ENCODE measurements at places on chromosomes 6 and 20. TPM values are rescaled to one million over a fixed set of nuclear protein-coding genes. Genes with fewer than 3 reads are reported as not detected.

DNA sequence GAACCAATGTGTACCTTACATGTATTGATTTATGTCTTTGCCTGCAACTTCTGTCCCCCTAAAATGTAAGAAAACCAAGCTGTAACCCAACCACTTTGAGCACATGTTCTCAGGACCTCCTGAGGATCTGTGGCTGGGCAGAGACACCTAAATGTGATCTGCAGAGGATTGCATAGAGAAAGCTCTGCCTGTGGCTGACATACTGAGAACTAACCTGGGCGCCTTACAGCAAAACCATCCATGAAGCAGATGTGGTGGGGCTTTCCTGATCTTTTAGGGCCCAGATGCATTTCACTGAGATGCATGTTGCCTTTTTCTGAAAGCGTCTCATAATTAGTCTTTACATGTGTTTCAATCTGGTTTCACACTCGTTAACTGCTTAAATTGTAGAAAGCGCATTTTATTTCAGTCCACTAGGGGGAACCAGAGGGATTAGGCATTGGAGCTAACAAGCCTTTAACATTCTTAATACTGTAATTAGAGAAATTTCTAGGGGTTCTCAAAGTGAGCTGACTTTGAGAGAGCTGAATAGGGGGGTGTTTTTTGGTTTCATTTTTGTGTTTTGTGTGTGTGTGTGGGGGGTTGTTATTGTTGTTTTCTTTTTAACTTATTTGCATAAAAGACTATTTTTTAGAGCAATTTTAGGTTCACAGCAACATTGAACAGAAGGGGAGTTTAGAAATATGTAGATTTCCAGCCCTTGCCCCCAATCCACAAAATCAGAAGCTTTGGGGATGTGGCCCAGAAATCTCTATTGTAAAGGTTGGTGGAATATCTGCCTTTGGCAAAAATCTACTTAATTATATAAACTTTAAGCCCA is 50.9 kb upstream of the FAM184A start:
- no peak for DNase-seq

DNA sequence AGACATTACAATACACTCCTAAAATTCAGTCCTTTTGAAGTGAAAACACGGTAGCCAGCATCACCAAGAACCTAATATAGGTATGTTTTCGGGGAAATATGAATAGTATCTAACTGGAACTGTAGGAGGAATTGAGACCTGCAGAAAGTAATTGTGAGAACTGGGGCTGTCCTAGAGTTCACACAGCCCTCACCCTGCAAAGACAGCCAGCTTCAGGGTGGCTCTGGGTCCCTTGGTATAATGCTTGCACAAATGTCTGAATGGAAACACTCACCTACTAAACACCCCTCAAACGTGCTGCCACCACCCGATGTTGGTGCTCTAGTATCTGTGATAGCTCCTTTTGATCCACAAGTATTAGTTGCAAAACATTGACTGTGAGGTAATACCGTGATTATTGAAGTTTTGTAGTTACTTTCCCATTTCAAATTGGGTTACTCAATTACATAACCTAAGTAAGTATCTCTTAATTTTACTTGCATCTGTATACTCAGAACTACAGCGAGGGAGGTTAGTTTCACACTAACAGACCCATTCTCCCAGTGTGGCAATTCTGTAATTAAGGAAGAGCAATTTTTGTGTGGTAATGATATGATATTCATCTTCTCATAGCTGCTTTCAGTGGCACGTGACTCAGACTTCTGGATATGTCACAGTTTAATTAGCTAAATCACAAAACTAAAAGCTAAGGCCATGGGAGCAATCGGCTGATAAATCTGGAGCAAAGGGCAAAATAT is 129.5 kb downstream of the INSM1 start:
- DNase-seq = no peak

DNA sequence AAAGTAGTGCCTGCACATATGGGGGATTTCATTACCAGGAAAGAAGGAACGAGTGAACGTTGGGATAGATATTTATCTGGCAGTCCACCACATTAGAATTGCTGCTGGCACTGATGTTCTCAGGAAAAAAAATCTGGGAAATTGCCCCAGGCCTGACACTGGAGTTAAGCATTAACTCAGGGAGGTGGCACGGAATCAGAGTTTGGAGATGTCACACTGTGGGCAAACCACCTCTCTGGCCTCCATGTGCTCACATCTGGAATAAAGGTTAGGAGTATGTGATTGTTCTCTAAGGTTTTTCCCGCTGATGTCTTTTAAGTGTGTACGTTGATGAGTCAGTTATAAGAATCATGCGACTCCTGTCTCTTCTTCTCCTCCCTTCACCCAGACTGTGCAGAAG is 7.9 kb downstream of the TGM3 start:
- DNase-seq = no peak

DNA sequence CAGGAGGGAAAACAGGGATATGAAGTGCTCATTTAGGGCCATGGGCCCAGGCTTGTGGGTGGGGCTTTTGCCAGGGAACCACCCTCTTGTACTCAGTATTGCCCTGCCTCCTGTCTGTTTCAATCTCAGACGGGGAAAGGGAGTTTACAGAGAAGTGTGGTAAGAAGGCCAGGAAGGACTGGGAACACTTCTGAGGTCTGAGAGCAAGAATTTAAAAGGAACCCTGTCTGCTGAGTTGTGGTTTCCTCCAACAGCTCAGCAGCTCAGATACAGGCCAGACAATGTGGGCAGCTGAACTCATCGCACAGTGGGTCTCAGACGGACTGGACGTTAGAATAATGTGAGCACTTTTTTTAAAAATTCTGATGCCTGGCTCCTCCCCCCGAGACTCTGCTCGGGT is 354.1 kb upstream of the ARID1B start:
- no peak for DNase-seq

- no peak for DNase-seq
These were observed 152.8 kb downstream of the CARMIL1 start for GRCh38 chr6:25431975-25432307.

DNA sequence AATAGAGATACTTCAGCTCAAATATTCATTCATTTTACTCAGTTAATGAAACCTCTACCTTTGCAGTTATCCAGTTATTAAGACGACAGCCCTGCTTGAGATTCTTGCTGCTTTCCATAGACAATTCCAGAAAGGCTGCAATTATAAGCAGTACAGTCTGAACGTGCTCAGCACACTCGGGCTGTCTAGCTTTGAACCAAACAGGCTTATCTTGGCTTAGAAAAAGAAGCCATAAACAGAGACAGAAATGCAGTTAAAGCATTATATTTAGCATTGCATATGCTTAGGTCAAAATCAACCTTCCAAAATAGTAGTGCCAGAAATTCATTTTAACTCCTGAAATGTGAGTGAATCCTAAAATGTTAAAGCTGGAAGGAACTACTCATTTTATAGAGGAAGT is 204.1 kb upstream of the KCNQ5 start:
- no peak for DNase-seq

GRCh38 chr6:167979436-167980139 is 17.9 kb upstream of the KIF25 start:
- DNase-seq = no peak

DNA sequence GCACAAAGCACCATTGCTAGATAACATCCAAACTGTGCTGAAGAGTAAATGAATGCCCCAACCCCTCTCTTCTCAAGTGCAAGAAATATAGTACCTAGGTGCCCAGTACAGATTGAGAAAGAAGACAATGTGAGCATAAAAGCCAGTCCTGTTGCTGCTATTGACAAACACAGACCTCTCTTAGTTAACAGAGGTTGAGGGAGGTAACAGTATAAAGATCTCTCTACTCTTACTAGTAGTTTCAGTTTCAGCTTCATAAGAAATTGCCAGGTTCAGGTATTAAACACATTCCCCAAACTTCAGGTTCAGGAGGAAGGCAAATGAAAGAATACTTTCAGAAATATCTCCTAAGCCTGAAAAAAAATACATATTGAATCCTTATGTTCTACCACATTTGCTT is 31.4 kb downstream of the TBC1D32 start:
- no peak for DNase-seq

DNA sequence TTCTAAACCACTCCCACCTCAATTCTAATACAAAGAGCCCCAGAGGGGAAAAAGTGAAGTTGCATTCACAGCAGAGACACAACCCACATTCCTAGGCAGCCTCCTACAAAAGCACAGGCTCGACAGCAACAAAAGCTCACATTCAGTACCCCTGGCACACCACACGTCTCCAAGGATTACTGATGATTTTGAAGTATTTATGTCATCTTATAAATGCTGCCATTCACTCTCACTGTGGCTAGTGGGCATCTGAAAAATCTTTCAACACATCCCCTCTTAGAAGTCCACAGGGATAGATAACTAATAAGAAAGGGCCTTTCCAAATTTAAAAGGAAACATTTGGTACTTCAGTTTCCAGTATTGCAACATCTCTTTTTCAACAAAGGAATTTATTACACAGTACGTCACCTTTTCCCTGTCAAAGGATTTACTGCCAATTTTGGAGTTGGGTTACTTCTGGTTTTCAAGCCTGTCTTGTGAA is 146.7 kb downstream of the TASP1 start:
- no peak for DNase-seq

- no peak for DNase-seq
These were observed 294.4 kb downstream of the KCNQ5 start for GRCh38 chr6:72916298-72916697.

The TSBP1 gene
- total RNA-seq = not detected

DNA sequence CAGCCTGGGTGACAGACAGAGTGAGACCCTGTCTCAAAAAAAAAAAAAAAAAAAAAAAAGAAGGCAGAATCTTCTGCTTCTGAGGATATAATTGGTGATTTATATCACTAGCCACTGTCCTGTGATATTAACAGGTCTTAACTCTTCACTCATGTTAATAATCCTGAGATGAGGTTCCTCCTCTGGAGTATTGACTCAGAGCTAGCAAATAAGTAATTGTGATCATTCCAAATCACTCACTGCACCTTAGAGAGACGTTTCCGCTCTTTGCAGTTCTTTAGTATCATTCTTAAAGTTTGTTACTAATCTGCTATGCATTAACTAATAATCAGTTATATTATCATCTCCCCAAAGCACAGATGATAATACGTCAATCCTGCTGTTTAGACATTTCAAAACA is 41.6 kb upstream of the NOX3 start:
- no peak for DNase-seq

GRCh38 chr20:46226602-46227001 is 81.7 kb downstream of the CDH22 start:
- DNase-seq = no peak

Measured in T-helper 17 cell (primary cell).